Esophagus muscularis mucosa (tissue), 4 donors: ENCODE measurements at places on chromosomes 1 and 21. TPM values are rescaled to one million over a fixed set of nuclear protein-coding genes. Genes with fewer than 3 reads are reported as not detected.
A peak's percentile ranks its signal among the peaks of the same experiment; 100 is the strongest.

GRCh38 chr1:69737527-69738185, 169.9 kb downstream of the LRRC7 start:
- no peaks in the 10 kb centered on the region for H3K27me3 ChIP-seq
- no peak for DNase-seq
- no peaks in the 10 kb centered on the region for H3K36me3 ChIP-seq
- H3K4me3 ChIP-seq = no peak overlapping the region
- H3K4me1 ChIP-seq = no peaks in the 10 kb centered on the region

DNA sequence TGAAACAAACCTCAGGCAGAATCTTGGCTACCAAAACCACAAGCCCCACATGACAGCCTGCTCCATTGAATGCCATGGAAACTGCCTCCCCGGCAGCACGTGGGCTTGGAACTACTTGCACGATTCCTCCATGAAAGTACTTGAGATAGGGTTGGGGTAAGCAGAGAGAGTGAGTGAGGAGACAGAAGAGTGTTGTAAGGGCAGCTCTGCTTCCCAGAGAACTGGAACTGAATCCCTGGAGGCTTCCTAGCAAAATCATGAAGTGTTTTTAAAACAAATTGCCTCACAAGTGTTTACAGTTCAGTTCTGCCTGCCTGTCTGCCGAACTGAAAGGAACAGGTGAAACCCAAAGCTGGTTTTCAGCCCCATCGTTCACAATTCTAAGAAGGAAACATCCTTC, 35.3 kb upstream of the DNASE2B start:
- H3K27ac ChIP-seq = no peak overlapping the region
- H3K36me3 ChIP-seq = no peaks in the 10 kb centered on the region
- H3K27me3 ChIP-seq = no peaks in the 10 kb centered on the region
- H3K4me3 ChIP-seq = no peak overlapping the region

DNA sequence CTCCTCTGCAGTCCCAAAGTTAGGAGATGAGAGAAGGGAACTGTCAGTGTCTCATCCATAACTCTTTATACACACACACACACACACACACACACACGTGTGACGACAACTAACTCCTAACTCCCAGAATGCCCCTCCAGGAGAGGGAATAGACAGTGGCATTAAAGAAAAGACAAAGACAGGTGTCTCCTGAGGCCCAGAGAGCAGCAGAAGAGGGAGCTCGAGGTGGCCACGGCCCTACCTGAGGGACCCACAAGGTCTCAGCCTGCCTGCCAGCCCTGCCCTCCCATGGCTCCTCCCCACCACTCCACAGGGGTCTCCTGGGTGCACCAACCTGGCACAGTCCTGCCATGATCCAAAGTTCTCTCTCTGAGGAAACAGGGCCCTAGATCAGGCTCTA, 1.6 kb upstream of the PHLDA3 start:
- no peak overlapping the region for H3K4me3 ChIP-seq
- H3K27ac ChIP-seq = peak overlapping the region; percentile 95
- no peaks in the 10 kb centered on the region for H3K27me3 ChIP-seq

- H3K4me1 ChIP-seq = peaks cover 7% of the 10 kb centered on the region
These were observed 40.2 kb downstream of the TBX19 start for GRCh38 chr1:168320800-168321450.

GRCh38 chr21:28793043-28793442, 199.6 kb downstream of the LTN1 start:
- H3K4me1 ChIP-seq = peaks cover 12% of the 10 kb centered on the region
- H3K27ac ChIP-seq = no peak overlapping the region
- no peak overlapping the region for H3K4me3 ChIP-seq
- no peaks in the 10 kb centered on the region for H3K36me3 ChIP-seq
- no peak for DNase-seq
- H3K27me3 ChIP-seq = no peaks in the 10 kb centered on the region

The OR2T33 gene
- not detected for total RNA-seq

The LRRC53 gene
- total RNA-seq = not detected

The TSPEAR gene
- not detected for total RNA-seq

The SCMH1 gene
- 94.7 TPM for total RNA-seq

The SPRR4 gene
- not detected for total RNA-seq

The FAM163A gene
- total RNA-seq = 0.34 TPM
